ENCODE measurements at places on chromosomes 5 and 9.

DNA sequence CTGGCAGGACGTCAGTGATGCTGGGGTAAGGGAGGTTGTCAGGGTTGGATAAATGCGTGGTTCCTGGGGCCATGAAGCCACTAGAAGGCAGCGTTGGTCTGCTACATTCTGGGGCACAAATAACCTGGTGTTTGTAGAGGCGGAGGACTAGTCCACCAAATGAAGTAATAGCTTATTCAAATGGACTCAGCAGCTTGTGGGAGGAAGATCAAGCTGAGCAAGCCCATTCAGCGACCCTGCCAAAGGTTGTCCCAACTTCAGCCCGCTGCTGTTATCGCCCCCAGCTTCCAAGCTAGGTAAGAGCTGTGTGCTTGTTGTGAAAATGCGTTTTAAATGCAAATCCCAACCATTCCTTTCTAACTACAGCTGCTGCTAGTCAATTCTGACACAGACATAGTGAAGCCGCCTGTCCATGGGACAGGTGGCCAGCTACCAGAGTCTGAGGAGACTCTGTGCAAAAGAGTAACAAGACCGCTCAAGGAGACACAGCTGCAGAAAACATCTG, 7.6 kb upstream of the FAM240B start:
- DNase-seq, result no peak

GRCh38 chr5:134403951-134404350, 7.7 kb downstream of the CDKN2AIPNL start:
- no peak for DNase-seq

DNA sequence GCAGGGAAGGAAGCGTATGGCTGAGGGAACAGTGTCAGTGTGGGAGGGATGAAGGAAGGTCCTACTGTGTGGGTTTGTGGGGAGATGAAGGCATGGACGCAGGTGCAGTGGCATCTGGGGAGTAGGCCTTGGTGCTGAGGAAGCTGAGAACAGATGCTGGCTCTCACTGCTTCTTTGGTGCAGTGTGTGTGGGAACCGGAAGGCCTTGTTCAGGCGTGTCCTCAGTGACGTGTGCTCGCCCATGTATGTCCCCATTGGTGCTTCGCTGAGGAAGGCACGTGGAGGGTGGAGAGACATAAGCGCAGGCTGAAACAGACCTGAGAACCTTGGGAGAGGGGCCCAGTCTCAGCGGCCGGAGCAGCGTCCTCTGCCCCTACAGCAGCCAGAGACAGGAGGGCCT, 18.7 kb downstream of the ADAMTS13 start:
- DNase-seq, result no peak

- DNase-seq, result no peak
Measured at GRCh38 chr5:71907001-71907588, 188.0 kb downstream of the CARTPT start.

- no peak for DNase-seq
Measured at GRCh38 chr9:14348123-14348372, 34.1 kb upstream of the NFIB start.

DNA sequence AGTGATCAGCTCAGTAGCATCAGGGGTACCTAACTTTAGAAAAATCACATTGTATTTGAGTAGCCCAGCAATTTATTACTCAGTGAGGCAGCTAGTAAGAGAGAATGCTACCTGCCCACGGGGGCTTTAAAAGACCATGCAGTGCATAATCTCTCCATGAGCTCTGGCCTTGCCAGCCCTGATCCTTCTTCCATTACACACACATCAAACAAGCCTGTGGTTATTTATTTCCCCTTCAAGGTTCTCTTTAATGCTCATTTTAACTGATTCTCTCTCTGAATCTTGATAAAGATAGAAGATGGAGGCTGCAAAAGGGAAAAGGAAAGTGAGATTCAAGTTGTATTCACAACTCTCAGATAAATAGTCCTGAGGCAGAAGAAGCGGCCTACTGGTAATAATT, 22.3 kb downstream of the ANKRD31 start:
- DNase-seq, result no peak

GRCh38 chr9:72665421-72665820, 144.0 kb downstream of the TMC1 start:
- DNase-seq, result no peak

DNA sequence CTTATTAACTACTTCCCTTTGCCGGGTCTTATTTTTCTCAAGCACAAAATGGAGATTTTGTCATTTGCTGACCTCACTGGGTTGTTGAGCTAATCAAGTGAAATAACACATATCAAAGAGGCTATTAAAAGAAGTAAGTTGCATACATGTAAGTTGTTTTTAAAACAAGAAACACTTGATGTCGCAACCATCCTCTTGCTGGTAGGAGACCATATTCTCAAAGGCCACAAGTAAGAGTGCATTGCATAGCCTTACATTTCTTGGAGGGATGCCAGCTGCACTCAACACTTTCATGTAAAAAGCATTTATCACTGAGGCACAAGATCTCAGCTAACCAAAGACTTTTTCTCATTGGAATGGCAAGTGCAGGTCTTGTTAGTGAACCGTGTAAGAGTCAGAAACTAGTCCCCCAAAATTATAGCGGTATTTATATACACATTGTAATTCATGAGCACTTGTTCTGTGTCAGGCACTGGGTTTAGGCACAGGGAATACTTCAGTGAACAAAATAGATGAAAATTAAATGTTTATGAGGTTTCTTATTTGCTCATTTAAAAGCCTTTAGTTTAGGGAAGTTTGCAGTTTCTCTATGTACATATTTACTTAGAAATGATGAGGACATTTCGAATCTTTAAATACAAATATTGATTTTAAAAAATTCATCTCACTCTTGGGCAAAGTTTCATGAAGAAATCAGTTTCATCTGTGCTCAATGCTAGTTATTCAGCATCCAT, 72.0 kb downstream of the ZFAND5 start:
- DNase-seq, result no peak

- DNase-seq, result no peak
Measured at GRCh38 chr5:76521240-76521758, 101.9 kb downstream of the F2RL2 start.

DNA sequence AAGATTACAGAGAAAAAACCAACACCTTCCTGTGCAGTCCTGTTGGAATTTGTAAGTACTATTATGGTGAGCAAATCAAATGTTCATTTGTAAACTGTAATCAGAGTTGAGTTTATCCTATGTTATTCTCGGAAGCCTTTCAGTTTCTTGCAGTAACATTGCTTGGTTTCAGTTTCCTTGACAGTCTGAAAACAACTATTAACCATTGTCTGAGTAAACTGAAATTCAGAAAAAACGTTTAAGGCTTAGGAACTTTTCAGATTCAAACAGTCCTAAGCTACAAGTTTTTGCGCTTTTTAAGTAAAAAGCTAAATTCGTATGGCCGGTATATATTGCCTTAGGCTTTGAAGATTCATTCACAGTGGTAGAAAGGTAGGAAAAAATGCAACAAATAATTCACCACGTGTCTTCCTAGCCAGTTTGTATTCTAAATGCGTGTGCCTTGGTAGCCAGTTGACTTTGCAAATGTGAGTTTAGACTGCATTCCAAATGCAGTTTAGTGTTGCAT, 2.5 kb downstream of the GPBP1 start:
- DNase-seq, result no peak

GRCh38 chr9:68995776-68996175, 18.1 kb downstream of the PRKACG start:
- no peak for DNase-seq

- DNase-seq, result no peak
Measured at GRCh38 chr9:96071076-96071814, 195.8 kb downstream of the ERCC6L2 start.

- DNase-seq, result no peak
Measured at GRCh38 chr9:107337676-107338590, 54.9 kb downstream of the RAD23B start.

All from psoas muscle (tissue), 8 donors.